Substantia nigra (tissue), 51 donors: ENCODE measurements at places on chromosomes 6 and 20.

GRCh38 chr6:106872049-106872448 lies 102.5 kb downstream of the CD24 start:
- no peak for DNase-seq

DNA sequence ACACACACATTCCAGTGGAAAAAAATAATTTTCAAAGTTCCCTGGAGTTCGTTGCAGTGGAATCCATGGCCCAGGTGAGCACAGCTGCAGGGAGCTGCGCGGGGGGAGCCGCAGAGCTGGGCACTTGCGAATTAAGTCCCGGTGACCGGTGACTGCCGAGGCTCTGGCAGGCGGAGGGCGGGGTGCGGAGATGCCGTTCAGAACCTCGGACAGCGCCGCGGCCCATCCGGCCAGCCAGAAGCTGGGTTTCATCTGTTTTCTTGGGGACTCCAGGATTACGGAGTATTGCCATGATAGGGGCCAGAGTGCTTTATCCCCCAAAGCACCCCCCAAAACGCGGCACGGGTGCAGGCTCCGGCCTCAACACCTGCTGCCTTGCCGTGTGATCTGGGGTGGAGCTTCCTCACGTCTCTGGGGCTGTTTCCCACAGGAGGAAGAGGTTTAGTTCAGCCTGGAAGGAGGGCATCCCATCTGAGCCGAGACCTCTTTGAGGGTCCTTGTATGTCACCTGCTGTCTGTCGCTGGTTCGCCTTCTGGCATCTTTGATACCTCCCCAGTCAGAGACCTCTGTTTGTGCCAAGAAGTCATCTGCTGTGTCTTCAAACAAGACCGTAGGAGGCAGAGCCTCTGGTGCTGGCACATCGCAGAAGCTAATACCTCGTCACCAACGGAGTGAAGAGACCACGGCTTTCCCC lies 99.4 kb downstream of the YTHDF1 start:
- no peak for DNase-seq

- no peak for DNase-seq
These were observed 49.8 kb upstream of the THEMIS start for GRCh38 chr6:127950566-127951145.

DNA sequence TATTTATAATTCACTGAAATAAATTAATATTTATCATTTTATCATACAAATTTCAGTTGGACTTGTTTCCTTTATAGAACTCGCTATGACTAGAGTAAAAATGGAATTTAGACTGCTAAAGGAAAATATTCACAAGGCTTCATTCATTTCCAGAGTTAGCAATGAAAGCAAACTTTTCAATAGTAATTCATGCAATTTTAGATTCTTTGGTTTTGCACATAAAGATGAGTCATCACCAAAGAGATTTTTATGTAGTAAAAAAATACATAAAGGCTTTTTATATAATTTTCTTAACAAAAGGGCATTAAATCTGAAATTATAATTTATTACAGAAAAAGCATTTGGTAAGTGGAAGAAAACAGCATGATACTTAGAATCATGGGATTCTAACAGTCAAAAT lies 37.2 kb upstream of the STXBP5 start:
- DNase-seq: no peak

DNA sequence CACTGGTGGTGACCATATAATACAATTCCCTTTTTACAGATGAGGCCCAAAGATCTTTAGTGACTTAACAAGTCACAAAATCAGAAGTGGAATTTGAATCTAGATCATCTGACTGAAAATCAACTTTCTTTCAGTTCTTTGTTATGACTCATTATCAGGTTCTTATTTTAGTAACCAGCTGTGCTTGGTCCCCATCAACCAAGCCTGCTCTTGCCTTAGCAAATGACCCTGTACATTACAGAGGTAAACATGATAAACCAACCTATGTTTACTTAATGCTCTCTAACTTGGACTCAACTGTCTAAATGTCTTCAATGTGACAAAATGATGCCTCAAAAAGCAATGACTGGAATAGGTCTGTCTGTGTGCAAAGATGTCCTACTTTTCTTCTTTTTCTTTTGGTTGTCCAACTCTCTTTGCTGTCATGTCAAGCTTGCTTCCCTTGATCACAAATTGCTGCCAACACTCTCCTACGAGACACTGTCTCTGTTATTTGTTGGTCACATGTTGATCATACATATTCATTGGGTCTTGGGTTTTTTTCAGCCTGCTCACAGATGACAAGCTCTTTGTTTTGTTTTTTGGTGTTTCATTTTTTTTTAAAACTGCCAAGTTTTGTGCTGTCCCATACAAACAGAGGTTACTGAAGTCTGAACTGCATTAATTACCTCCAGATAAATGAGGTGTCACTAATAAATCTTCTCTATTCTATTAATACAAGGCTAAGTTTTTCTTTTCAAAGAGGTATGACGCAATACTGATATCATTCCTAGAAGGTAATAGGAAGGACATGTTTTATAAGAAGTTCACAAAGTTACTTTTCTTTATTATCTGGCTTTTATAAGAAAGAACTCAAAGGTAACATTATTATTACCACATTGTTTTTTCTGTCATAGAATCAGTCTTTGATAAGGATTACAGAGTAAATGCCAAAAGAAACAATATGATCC lies 62.2 kb upstream of the PLN start:
- peak; percentile 4 for DNase-seq

DNA sequence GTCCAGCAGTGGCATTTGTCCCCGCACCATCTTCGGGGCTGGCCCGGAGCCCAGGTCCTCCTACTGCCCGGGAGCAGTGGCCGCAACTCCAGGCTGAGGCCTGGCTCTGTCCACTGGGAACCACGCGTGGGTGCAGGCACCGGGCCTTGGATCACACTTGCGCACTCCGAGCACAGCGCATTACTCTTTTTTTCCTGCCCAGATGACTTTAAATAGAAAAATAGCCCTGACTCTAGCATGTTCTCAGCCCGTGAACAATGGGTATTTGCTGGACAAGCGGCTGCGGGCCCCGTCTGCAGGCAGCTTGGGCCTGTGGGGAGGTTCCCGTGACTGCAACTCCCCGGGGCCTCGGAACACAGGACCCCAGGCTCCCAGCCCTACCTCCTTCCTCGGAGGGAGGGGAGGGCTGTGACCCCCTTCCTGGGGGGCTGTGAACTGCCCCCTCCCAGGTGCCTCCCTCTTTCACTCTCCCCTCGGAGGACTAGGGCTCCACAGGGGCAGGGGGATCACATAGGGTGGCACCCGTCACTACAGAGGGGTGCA lies 162.2 kb downstream of the TBXT start:
- peak; percentile 20 for DNase-seq

GRCh38 chr6:33313709-33314514 lies at the start of gene TAPBP:
TSS of gene TAPBP (minus strand) at chr6:33314078. CDS start at chr6:33314041, 37 bp downstream.
- peak; percentile 63 for DNase-seq

DNA sequence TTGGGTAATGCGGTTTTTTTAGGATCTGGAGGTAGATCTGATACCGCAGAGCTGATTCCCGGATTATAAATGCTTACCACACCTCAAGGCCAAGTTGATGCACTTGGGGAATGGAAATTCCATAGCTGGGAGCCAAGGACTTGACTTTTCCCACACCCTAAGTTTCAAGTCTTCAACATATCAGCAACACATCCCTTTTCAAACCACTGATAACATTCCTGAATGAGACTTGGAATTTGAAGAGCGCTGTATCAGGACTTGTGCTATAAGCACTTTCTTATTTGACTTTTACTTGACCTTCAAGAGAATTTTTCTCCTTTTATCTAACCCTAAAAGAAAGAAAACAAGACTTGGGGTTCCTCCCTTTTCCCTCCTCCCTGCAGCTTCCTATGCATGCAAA lies 90.6 kb upstream of the NAA20 start:
- no peak for DNase-seq

- DNase-seq: no peak
These were observed 12.6 kb downstream of the DYNLT1 start for GRCh38 chr6:158631678-158632537.

DNA sequence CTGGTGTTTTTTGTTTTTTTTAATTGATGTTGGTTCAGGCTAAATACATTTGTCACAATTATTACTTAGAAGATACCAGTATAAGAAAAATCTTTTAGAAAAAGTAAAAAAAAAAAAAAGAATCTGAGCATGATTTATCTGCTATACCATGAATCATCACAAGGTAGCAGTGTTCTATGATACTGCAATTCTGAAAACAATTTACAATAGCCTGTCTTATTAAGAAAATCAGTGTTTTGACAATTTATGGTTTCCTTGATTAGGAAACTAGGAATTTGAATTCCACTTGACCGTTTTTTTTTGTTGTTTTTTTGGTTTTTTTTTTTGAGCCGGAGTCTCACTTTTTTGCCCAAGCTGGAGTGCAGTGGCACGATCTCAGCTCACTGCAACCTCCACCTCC lies 9.3 kb upstream of the MAK start:
- no peak for DNase-seq

DNA sequence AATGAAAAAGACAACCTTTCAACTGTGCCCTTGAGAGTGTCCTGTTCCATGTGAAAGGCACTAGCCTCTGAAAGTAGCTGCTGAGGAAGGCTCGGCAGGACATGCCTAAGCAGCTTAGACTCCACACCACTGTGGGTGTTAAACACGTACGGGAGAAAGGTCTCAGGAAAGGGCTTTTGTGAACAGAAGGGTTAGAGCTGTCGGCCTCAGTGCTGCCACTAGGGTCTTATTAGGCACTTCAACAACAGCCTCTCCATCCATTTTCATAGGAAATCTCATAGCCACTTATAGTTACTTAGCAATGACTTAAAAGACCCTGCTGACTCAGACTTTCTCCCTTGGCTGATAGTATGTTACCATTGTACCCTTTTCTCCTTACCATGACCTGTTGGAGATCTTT lies 662.8 kb downstream of the TBC1D32 start:
- no peak for DNase-seq

- no peak for DNase-seq
These were observed 371.1 kb downstream of the FOXA2 start for GRCh38 chr20:22213271-22213670.

GRCh38 chr6:13648850-13649249 lies 33.7 kb downstream of the NOL7 start:
- DNase-seq: no peak

DNA sequence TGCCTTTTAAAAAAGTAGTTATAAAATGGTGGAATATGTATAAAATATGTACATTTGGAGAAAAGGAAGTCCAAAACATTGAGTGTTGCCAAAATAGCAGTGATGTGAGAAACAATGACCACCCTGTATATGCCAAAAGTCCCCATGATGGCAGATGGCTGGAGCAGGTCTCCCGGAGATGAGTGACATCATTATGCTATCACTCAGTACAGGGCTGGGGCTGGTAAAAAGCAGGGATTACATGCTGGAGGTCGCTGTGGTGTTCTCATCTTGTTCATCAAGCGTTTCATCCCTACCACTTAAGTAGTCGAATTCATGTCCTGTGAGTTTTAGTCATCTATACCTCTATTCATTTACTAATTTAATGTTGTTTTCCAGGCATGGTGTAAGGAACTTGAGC lies 315.3 kb upstream of the SLC35B3 start:
- no peak for DNase-seq

GRCh38 chr6:139494376-139494990 lies 120.0 kb upstream of the CITED2 start:
- no peak for DNase-seq

GRCh38 chr6:113147544-113147943 lies 709.6 kb upstream of the MARCKS start:
- DNase-seq: no peak

DNA sequence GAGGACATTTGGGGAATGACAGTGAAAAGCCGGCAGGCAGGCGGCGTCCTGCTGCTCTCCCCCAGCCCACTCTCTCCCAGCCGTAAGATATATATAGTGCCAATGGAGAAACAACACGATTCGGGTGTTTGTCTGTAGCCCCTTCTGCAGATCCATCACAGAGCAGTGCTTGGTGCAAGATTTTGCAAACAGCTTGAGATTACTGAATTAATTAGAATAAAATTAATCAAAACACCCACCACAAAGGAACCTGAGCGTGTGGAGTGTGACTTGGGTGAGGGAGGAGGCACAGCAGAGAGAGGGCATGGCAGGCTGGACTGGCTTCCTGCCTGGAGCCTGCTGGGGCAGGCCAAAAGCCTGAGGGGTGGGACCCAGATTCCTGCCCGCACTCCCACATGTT lies 28.8 kb upstream of the CCDC167 start:
- no peak for DNase-seq

- no peak for DNase-seq
These were observed 17.1 kb downstream of the GFRA4 start for GRCh38 chr20:3646067-3646440.

GRCh38 chr6:99611148-99611547 lies 4.5 kb downstream of the PRDM13 start:
- DNase-seq: no peak

- DNase-seq: no peak
These were observed 13.7 kb upstream of the HINT3 start for GRCh38 chr6:125942672-125943527.

- no peak for DNase-seq
These were observed 1.0 kb downstream of the TSHZ2 start for GRCh38 chr20:52972965-52973819.

GRCh38 chr20:11003341-11003740 lies 329.5 kb upstream of the JAG1 start:
- DNase-seq: no peak

DNA sequence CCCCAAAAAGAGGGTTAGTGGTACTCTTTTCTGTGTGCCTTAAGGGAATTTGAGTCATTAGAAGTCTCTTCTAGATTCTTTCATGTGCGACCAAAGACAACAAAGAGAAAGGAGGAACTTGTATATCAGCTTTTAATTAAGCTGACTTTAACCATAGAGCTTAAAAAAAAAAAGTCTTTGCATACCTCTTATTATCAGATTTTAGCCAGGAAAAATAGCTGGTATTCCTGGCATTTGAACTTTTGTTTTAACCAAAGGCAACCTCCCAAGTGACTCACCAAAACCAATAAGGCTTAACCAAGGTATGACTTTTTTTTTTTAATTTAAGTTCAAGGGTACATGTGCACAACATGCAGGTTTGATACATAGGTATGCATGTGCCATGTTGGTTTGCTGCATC lies 375.0 kb downstream of the CDC5L start:
- no peak for DNase-seq

DNA sequence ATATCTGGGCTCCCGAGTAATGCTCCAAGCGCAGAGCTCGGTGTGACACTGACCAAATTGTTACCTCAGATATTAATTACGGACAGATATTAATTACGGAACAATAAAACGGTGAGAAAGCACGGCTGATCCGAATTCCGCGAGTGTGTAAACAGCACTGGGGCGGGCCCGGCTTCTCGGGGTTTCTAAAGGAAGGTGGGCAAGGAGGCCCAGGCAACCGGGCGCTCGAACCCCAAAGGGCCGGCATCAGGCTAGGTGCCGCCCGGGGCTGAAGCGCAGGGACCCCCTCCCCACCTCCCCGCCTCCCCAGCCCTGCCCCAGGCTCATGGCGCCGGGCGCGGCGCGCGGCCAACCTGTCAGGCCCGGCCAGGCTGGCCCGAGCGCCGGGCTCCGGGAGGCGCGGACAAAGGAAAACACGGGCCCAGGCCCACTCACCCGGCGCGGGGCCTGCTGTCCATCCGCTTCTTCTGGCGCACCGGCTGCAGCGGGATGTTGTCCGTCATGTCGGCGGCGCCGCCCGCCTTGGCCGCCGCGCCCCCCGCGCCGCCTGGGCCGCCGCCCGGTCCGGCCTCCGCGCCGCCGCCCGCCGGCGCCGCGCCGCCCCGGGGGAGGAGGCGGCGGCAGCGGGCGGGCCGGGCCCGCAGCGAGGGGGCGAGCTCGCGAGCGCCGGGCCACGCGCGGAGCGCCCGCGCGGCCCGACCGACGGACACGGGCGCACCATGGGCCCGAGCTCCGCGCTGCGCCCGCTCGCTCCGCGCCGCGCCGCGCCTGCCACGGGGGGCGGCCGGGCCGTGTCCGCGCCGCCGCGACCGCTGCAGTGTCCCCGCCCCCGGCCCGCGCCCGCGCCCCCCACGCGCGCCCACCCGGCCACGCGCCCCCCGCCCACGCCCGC lies at the start of gene ATP9A:
TSS of gene ATP9A (minus strand) at position 524 of the 892 bp plus-strand sequence. CDS start at position 503, 21 bp downstream.
- no peak for DNase-seq

- no peak for DNase-seq
These were observed at the start of gene SLC26A8 for GRCh38 chr6:36023996-36024795. TSS of gene SLC26A8 (minus strand) at chr6:36024641. CDS start at chr6:36019707, 4,934 bp downstream.
